ENCODE measurements at places on chromosomes 13 and 19.

DNA sequence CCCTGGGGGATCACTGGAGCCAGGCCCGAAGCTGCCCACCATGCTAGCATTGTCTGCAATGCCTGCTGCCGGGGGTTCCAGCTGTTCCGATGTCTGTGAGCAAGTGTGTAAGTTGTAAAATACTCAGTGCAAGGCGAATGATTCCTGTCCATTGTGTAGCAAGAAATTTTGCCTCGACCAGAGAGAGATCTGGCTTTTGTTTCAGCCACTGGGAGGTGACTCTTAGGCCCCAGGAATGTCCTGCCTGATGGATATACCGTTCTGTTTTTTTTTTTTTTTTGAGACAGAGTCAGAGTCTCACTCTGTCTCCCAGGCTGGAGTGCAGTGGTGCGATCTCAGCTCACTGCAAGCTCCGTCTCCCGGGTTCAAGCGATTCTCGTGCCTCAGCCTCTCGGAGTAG is 7.3 kb upstream of the GADD45B start:
- no peak for DNase-seq

GRCh38 chr19:28880735-28881401 is 332.1 kb downstream of the UQCRFS1 start:
- DNase-seq = no peak

GRCh38 chr13:32205431-32206096 is 109.6 kb downstream of the ZAR1L start:
- no peak for DNase-seq

GRCh38 chr13:45219938-45220375 is 19.1 kb upstream of the KCTD4 start:
- no peak for DNase-seq

GRCh38 chr19:10646456-10647159 is 7.5 kb upstream of the ILF3 start:
- no peak for DNase-seq

DNA sequence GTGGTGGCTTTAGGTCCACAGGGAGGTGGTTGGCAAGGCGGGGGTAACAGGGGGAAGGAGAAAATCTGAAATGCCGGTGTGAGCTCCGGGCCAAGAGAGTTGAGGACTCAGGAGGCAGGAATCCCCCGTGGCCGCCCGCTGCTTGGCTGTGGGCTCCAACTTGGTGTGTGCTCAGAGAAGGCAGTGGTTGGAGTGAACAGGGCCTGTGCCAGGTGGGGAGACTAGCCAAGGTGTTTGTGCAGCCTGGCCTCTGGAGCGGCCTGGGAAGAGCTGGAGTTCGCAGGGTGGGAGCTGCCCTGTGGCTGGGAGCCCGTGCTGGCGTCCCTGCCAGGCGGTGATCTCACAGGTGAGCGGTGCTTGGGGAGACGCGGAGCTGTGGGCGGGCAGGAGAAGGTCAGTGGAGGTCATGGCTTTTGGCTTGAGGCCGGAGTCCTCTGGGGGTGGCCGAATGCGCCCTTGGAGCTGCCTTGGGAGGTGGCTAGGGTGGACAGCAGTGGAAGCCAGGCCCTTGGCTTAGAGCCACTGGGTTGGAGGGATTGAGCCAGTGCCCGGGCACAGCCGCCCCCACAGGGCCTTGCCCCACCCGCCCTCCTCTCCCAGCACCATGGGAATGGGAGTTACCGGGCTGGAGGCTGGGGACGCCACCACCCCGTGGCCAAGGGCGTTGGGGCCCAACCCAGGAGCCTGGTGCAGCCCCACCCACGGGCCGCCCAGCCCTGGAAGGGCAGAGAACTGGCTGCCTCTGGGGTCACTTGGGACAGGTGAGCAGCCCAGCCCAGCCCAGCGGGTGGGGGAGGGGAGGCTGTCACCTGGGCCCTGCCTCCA is 7.1 kb upstream of the CIRBP start:
- DNase-seq = no peak

- no peak for DNase-seq
These were observed 44.5 kb downstream of the SCEL start for GRCh38 chr13:77579959-77580358.

DNA sequence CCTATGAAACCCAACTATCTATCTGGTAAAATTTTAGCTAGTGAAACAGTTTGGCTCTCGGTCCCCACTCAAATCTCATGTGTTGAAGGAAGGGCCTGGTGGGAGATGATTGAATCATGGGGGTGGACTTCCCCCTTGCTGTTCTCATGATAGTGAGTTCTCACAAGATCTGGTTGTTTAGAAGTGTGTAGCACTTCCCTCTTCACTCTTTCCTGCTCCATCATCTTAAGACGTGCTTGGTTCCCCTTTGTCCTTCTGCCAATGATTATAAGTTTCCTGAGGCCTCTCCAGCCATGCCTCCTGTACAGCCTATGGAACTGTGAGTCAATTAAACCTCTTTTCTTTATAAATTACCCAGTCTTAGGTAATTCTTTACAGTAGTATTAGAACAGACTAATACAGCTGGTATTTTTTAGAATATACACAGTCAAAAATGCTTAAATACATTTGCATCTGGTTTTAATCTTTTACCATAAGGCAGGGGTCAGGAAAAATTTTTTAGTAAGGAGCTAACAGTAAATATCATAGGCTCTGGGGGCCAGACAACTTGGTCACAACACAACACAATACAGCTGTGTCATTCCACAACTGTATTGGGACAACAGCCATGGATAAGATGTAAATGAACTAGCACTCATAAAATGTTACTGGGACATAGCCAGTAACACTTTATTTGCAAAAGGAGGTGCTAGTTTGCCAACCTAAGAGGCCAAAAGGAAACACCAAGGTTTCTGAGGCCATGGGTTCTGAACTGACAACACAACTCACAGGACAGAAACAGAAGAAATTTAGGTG is 24.3 kb downstream of the DZIP1 start:
- DNase-seq = no peak

DNA sequence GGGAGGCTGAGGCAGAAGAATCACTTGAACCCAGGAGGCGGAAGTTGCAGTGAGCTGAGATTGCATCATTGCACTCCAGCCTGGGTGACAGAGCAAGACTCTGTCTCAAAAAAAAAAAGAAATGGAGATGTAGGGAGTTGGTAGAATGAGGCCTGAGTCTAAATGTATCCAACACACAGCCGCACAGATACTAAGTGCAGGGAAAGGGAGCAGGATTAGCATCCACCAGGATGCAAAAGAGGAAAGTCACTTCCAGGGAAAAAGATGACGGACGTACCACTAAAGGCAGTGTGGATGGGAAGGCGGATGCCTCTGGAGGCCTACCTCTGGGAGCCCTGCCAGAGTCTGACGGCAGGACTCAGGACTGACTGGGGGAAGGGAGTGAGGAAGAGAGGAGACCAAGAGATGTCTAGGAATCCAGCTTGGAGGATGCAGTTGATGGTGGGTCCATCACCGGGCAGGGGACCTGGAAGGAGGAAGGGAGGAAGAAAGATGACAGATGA is 6.8 kb downstream of the FAM98C start:
- DNase-seq = no peak

Measured in activated T-helper 1 cell treated with anti-CD3 and anti-CD28 coated beads, Interleukin-12 subunit alpha, Interleukin-12 subunit beta, Interleukin-2, Interleukin-4 antibody, amounts not matched to agents 30 ng/mL and 10 ng/mL and 1 ng/mL, durations not matched to agents 14 hours and 24 hours and 36 hours (primary cell).